CD8-positive, alpha-beta memory T cell (primary cell): ENCODE measurements at places on chromosomes 4 and X. TPM values are rescaled to one million over a fixed set of nuclear protein-coding genes. Genes with fewer than 3 reads are reported as not detected.

The GABRG1 gene
- total RNA-seq = not detected

The PSAPL1 gene
- total RNA-seq = not detected

The MAGEE2 gene
- total RNA-seq = not detected

The HTN3 gene
- total RNA-seq = not detected

The HAUS3 gene
- total RNA-seq = 23.8 TPM

The TMEM150C gene
- total RNA-seq = not detected

The ACE2 gene
- not detected for total RNA-seq

The UGT2A2 gene
- total RNA-seq = not detected

The HTR2C gene
- total RNA-seq = not detected

The GNRHR gene
- not detected for total RNA-seq

The PCYT1B gene
- not detected for total RNA-seq

The UGT2B15 gene
- total RNA-seq = not detected

The AFM gene
- total RNA-seq = not detected
